Activated CD4-positive, alpha-beta memory T cell treated with anti-CD3 and anti-CD28 coated beads for 36 hours (primary cell): ENCODE measurements at places on chromosomes 4 and X. TPM values are rescaled to one million over a fixed set of nuclear protein-coding genes. Genes with fewer than 3 reads are reported as not detected.

The TCEAL7 gene
- not detected for total RNA-seq

The NLGN4X gene
- total RNA-seq, result not detected

The IQSEC2 gene
- 0.39 TPM for total RNA-seq

The EXOC1L gene
- total RNA-seq, result not detected

The RNF128 gene
- not detected for total RNA-seq

The SSR4 gene
- 194 TPM for total RNA-seq

The TLL1 gene
- not detected for total RNA-seq
